ENCODE measurements at places on chromosomes 1 and 21. TPM values are rescaled to one million over a fixed set of nuclear protein-coding genes. Genes with fewer than 3 reads are reported as not detected.

DNA sequence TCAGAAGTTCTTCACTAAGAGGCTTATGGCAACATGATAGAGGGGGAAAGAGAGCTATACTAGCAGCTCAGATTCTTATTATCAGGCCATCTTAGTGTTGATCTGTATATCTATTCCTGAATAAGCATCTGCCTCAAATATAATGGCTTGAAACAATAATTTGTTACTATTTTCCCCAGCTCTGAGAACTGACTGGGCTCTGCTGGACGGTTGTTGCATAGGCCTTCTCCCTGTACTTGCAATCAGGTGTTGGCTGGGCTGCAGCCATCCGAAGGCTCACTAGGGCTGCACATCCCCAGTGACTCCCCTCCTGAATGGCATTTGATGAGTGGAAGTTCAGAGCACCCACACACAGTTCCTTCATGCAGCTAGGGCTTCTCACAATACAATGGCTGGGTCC, 116.0 kb downstream of the PROX1 start:
- no peaks in the 10 kb centered on the region for H3K4me1 ChIP-seq
- H3K4me3 ChIP-seq, result no peak overlapping the region
- no peaks in the 10 kb centered on the region for H3K27me3 ChIP-seq
- H3K27ac ChIP-seq, result no peak overlapping the region
- no peaks in the 10 kb centered on the region for H3K36me3 ChIP-seq

- H3K4me1 ChIP-seq, result no peaks in the 10 kb centered on the region
- no peak for DNase-seq
- no peaks in the 10 kb centered on the region for H3K36me3 ChIP-seq
- no peak overlapping the region for H3K4me3 ChIP-seq
- H3K27me3 ChIP-seq, result no peaks in the 10 kb centered on the region
Measured at GRCh38 chr1:7948960-7949359, 8.3 kb upstream of the TNFRSF9 start.

DNA sequence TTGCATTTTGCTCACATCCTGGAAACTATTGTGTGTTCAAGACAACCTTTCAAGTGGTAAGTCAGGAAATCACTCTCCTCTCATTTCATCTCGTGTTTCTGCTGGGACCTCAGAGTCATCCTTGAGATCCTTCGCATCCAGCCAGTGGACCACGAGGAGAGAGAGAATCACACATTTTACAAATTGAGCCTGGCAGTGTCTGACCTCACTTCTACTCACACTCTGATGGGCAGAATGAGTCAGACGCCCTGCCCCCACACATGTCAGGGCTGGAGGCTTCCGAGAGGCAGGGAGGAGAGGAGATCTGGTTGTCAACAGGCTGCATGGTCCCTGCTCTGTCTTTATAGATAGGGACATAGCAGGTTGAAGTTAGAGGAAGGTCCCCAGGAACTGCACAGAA, 509.7 kb downstream of the AJAP1 start:
- no peak for DNase-seq
- H3K4me1 ChIP-seq, result no peaks in the 10 kb centered on the region
- no peak overlapping the region for H3K27ac ChIP-seq
- H3K4me3 ChIP-seq, result no peak overlapping the region

- DNase-seq, result no peak
- H3K27ac ChIP-seq, result no peak overlapping the region
- no peaks in the 10 kb centered on the region for H3K36me3 ChIP-seq
- no peak overlapping the region for H3K4me3 ChIP-seq
- H3K4me1 ChIP-seq, result no peaks in the 10 kb centered on the region
Measured at GRCh38 chr1:173551699-173552098, 51.2 kb downstream of the SLC9C2 start.

GRCh38 chr1:41444785-41445184, 39.7 kb downstream of the EDN2 start:
- H3K36me3 ChIP-seq, result no peaks in the 10 kb centered on the region
- H3K4me1 ChIP-seq, result peaks cover 51% of the 10 kb centered on the region
- DNase-seq, result no peak
- H3K27me3 ChIP-seq, result no peaks in the 10 kb centered on the region

- H3K27me3 ChIP-seq, result no peaks in the 10 kb centered on the region
- H3K36me3 ChIP-seq, result no peaks in the 10 kb centered on the region
- peak overlapping the region; percentile 5 for H3K27ac ChIP-seq
- H3K4me3 ChIP-seq, result no peak overlapping the region
- no peak for DNase-seq
Measured at GRCh38 chr1:232328486-232329102, 301.3 kb downstream of the SIPA1L2 start.

DNA sequence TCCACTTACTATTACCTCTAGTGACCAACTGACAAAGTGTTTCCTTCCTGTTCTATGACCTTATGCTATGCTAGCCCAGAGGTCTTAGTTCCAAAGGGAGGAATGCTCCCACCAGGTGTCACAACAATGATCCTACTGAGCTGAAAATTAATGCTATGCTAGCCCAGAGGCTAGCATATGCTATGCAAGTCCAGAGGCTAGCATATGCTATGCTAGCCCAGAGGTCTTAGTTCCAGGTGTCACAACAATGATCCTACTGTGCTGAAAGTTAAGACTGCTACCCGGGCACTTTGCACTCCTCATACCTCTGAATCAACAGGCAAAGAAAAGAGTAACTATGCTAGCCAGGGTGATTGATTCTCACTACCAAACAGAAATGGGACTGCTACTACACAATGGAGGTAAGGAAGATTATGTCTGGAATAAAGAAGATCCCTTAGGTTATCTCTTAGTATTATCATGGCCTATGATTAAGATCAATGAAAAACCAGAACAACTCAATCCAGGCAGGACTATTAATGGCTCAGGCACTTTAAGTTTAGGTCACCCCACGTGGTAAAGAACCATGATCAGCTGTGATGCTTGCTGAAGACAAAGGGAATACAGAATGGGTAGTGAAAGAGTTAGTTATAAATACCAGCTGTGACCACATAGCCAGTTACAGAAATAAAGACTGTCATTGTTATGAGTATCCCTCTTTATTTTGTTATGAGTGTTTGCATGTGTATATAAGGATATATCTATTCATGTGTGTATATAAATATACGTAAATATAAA, 114.1 kb downstream of the CSMD2 start:
- DNase-seq, result no peak
- H3K27ac ChIP-seq, result no peak overlapping the region
- no peaks in the 10 kb centered on the region for H3K36me3 ChIP-seq

DNA sequence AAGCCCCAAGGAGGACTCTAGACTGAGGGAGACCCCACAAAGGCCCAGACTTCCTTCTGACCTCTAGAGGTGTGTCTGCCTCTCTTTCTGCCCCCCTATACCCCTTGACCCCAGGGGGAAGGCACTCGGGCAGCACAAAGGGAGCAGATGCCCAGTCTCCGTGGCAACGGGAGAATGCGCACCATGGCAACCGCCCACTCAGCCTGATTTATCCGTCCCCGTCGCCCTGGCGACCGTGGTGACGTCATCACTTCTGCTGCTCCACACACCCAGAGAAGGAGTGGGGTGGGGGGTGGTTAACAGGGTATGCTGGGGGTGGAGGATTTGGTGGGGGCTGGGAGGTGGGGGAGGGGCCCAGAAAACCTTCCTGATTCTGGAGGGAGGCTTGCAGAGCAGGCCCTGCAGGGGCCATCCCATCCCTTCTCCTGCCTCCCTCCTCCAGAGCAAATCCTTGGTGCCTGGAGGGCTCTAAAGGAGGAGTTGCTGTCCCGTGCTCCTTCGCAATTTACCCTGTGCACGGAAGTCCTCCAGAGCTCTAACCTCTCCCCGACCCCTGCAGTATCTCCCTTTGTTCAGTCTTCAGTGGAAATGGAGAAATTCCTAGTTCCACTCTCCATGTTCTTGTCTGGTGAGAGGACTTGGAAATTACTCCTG, 6.3 kb downstream of the CELF3 start:
- no peak overlapping the region for H3K4me3 ChIP-seq
- H3K36me3 ChIP-seq, result no peaks in the 10 kb centered on the region
- DNase-seq, result no peak

DNA sequence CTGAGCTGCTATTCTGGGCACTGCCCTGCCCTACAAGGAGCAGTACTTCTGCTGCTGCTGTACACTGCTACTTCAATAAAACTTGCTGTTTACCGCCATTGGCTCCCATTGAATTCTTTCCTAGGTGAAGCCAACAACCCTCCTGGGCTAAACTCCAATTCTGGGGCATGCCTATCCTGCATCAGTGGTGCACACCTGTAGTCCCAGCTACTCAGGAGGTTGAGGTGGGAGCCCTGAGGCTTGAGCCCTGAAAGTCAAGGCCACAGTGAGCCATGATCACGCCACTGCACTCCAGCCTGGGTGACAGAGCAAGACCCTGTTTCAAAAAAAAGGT, 21.2 kb downstream of the PDIK1L start:
- DNase-seq, result no peak
- peaks cover 7% of the 10 kb centered on the region for H3K4me1 ChIP-seq
- H3K27ac ChIP-seq, result no peak overlapping the region
- no peaks in the 10 kb centered on the region for H3K27me3 ChIP-seq
- H3K4me3 ChIP-seq, result no peak overlapping the region

DNA sequence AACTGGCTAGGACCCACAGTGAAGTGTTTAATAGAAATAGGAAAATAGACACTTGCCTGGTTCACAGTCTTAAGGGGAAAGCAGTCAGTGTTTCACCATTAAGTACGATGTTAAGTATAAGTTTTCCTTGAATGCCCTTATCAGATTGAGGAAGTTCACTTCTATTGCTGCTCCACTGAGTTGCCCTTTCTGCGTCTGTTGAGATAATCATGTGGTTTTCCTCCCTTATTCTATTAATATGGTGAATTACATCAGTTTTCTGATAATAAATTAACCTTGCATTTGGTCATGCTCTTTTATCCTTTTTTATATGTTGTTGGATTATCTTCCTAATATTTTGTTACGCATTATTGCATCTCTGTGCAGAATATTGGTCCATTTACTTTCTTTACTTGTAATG, 21.4 kb downstream of the UTS2 start:
- peaks cover 24% of the 10 kb centered on the region for H3K36me3 ChIP-seq
- no peak overlapping the region for H3K4me3 ChIP-seq
- H3K4me1 ChIP-seq, result peaks cover 8% of the 10 kb centered on the region
- DNase-seq, result no peak

GRCh38 chr1:57109883-57110282, 144.1 kb upstream of the C8B start:
- H3K4me3 ChIP-seq, result no peak overlapping the region
- H3K4me1 ChIP-seq, result peaks cover 1% of the 10 kb centered on the region
- no peak overlapping the region for H3K27ac ChIP-seq
- H3K36me3 ChIP-seq, result no peaks in the 10 kb centered on the region
- H3K27me3 ChIP-seq, result peaks cover 13% of the 10 kb centered on the region
- no peak for DNase-seq

GRCh38 chr1:236159704-236160539, 17.6 kb downstream of the GPR137B start:
- H3K4me3 ChIP-seq, result no peak overlapping the region
- no peaks in the 10 kb centered on the region for H3K27me3 ChIP-seq
- H3K4me1 ChIP-seq, result peaks cover 3% of the 10 kb centered on the region
- no peak for DNase-seq
- no peak overlapping the region for H3K27ac ChIP-seq

DNA sequence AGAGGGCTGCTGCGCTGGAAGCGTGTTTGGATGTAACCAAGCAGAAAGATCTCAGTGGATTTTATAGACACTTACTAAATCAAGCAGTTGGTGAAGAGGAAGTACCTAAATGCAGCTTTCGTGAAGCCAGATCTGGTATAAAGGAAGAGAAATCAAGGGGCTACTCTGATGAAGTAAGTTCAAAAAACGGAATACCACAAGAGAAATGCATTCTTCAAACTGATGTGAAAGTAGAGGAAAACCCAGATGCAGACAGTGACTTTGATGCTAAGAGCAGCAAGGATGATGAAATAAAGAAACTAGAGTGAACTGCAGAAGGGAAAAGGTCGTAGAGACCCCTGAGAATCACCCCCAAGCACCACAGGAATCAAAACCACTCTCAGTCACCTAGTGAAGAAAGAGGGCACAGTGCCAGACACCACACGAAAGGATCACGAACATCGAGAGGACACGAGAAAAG, 40.8 kb upstream of the NEXN start:
- no peak overlapping the region for H3K4me3 ChIP-seq
- no peak for DNase-seq
- H3K27ac ChIP-seq, result no peak overlapping the region
- peaks cover 3% of the 10 kb centered on the region for H3K4me1 ChIP-seq
- H3K36me3 ChIP-seq, result peaks cover 8% of the 10 kb centered on the region

- H3K27ac ChIP-seq, result peak overlapping the region; percentile 40
- DNase-seq, result no peak
- H3K27me3 ChIP-seq, result no peaks in the 10 kb centered on the region
- no peak overlapping the region for H3K4me3 ChIP-seq
- peaks cover 78% of the 10 kb centered on the region for H3K4me1 ChIP-seq
Measured at GRCh38 chr1:201754353-201754752, 74.6 kb upstream of the IPO9 start.

GRCh38 chr1:39940980-39941871, 13.7 kb upstream of the MFSD2A start:
- H3K27me3 ChIP-seq, result peaks cover 29% of the 10 kb centered on the region
- H3K27ac ChIP-seq, result no peak overlapping the region
- H3K36me3 ChIP-seq, result no peaks in the 10 kb centered on the region
- no peaks in the 10 kb centered on the region for H3K4me1 ChIP-seq
- DNase-seq, result no peak

DNA sequence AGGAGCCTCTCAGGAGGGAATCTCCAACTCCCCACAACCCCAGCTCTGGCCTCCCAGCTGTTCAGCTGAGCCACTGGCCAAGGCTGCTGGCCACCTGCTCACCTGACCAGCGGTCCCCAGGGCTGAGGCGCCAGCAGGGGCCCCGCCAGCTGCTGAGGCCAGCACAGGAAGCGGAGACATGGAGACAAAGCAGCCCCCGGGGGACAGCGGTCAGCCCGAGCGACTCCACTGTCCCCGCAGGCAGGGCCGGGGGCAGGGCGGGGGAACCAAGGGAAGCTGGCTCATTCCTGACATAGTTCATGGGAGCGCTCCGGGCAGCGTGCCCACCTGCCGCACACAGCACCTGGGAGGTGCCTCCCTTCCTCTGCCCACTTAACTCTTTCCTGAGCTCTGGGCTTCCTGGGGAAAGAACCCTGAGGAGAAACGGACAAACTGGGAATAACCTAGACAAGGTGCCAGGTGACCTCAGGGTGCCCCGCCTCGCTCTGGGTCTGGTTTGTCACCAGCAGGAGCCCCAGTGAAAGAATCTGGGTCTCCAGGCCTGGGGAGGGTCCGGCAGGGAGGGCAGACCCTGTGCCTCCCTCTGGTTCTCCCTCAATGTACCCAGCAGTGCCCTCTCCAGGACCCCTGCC, 10.7 kb downstream of the EPHA2 start:
- H3K27ac ChIP-seq, result peak overlapping the region; percentile 100
- no peaks in the 10 kb centered on the region for H3K27me3 ChIP-seq
- H3K4me3 ChIP-seq, result peak overlapping the region; percentile 56
- peaks cover 25% of the 10 kb centered on the region for H3K36me3 ChIP-seq

GRCh38 chr1:67991546-67991945, 58.9 kb downstream of the DIRAS3 start:
- H3K36me3 ChIP-seq, result peaks cover 2% of the 10 kb centered on the region
- H3K4me3 ChIP-seq, result no peak overlapping the region
- no peak overlapping the region for H3K27ac ChIP-seq
- no peak for DNase-seq
- H3K27me3 ChIP-seq, result no peaks in the 10 kb centered on the region
- H3K4me1 ChIP-seq, result peaks cover 2% of the 10 kb centered on the region

GRCh38 chr1:232768793-232769192, 36.4 kb upstream of the MAP10 start:
- no peak overlapping the region for H3K4me3 ChIP-seq
- no peak overlapping the region for H3K27ac ChIP-seq

Gene ADAMTS4
- total RNA-seq, result 6.8 TPM

Gene PRR9
- not detected for total RNA-seq

Gene DCLRE1B
- 8.1 TPM for total RNA-seq

Gene SPRR2G
- total RNA-seq, result not detected

Gene NEGR1
- 2.4 TPM for total RNA-seq

Gene STRIP1
- 96.0 TPM for total RNA-seq

Gene ILDR2
- total RNA-seq, result 1.1 TPM

Gene DNASE2B
- total RNA-seq, result not detected

Gene GCSAML
- not detected for total RNA-seq

Gene HPDL
- 2.4 TPM for total RNA-seq

Gene PRDM16
- 1.2 TPM for total RNA-seq

Measured in mesothelial cell of epicardium (in vitro differentiated cells).